ENCODE measurements at places on chromosomes 5 and 9.

- no peak for DNase-seq
These were observed 2.6 kb upstream of the GCNT1 start for GRCh38 chr9:76456202-76456926.

- peak; percentile 32 for DNase-seq
These were observed 36.2 kb upstream of the SMARCA2 start for GRCh38 chr9:1978941-1979340.

DNA sequence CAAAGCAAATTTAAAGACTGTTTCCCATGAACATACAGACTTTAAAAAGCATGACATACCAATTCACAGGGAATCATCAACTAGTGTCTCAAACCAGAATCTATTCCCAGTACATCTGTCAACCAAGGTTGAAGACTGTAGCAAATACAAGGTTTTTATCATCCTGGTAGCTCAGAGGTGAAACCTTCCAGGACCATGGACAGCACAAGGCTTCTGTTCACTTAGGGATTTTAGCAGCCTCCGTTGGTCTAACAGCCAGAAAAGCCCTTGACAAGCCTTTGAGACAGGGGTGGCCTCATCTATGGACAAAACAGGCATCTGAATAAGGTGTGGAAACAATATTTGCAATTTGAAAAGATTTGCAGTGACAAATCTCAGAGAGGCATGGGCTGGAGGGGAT, 119.0 kb downstream of the TRIM32 start:
- no peak for DNase-seq

DNA sequence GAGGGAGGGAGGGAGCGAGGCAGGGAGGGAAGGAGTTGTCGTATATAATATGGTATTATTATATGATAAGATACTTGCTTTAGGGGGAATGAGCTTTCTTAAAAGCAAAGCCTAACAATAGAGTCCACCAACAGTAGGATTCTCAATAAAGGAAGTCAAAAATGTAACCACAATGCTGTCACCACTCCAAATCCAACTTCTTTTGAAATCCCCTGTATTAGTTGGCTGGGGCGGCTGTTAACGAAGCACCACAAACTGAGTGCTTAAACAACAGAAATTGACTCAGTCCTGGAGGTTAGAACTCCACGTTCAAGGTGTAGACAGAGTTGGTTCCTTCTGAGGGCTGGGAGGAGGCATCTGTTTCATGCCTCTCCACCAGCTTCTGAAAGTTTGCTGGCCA, 23.1 kb downstream of the GAS1 start:
- no peak for DNase-seq

DNA sequence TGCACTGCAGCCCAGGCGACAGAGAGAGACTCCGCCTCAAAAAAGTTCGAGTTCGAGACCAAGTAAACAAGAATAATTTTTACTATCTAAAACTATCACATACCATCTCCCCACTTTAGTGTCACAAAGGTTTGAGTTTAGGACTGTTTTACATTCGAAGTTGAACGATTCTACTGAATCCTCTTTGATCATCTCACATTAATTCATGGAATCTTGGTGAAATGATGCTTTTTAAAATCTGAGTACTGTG, 715 bp upstream of the RPS6 start:
- DNase-seq = no peak
